Activated CD8-positive, alpha-beta memory T cell treated with anti-CD3 and anti-CD28 coated beads, Interleukin-2, amount 10 ng/mL, durations not matched to agents 7 days and 5 days (primary cell): ENCODE measurements at places on chromosomes 2 and 18. TPM values are rescaled to one million over a fixed set of nuclear protein-coding genes. Genes with fewer than 3 reads are reported as not detected.

Gene TMEM18
- 22.1 TPM for total RNA-seq

Gene TNP1
- not detected for total RNA-seq

Gene ANKRD30B
- not detected for total RNA-seq

Gene ALPI
- not detected for total RNA-seq

Gene ANKRD29
- not detected for total RNA-seq

Gene LRRC30
- total RNA-seq, result not detected

- no peaks in the 10 kb centered on the region for H3K27me3 ChIP-seq
- H3K4me1 ChIP-seq, result no peaks in the 10 kb centered on the region
- no peak for DNase-seq
- H3K27ac ChIP-seq, result no peak overlapping the region
- H3K4me3 ChIP-seq, result no peak overlapping the region
Observed at GRCh38 chr2:25410370-25410769, 68.6 kb upstream of the DNMT3A start.

DNA sequence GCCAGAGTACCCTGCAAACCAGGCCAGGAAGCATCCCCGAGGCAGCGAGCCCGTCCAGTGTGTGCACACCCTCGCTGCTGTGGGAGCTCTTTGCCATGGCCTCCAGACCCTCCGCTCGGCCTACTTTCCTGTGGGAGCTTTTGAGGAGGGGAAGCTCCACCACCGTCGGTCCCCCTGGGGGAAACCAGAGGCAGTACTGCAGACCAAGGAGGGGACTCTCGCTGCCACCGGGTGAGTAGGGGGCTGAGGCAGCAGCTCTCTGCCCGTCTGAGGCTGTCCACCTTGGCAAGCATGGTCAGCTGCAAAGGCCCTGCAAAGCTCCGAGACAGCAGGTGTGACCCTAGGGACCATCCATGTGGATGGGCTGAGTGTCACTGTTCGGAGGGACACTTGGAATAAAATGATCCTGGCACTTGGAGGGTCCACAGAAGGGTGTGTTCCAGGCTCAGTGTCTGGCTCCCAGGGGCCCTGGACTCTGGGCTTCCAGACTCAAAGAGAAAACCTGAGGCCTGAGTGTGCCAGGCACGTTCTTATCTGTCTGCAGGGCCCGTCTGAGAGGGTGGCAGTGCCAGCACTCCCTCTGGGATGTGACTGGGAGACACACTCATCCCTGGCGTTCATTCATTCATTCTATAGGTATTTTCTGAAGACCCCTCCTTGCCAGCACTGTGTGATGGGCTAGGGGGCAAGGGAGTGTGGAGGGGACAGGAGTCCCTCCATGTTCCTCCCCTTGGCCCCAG lies 282.8 kb upstream of the HS6ST1 start:
- H3K36me3 ChIP-seq, result no peaks in the 10 kb centered on the region
- no peak for DNase-seq
- no peak overlapping the region for H3K4me3 ChIP-seq
- H3K27me3 ChIP-seq, result no peaks in the 10 kb centered on the region
- no peak overlapping the region for H3K27ac ChIP-seq

DNA sequence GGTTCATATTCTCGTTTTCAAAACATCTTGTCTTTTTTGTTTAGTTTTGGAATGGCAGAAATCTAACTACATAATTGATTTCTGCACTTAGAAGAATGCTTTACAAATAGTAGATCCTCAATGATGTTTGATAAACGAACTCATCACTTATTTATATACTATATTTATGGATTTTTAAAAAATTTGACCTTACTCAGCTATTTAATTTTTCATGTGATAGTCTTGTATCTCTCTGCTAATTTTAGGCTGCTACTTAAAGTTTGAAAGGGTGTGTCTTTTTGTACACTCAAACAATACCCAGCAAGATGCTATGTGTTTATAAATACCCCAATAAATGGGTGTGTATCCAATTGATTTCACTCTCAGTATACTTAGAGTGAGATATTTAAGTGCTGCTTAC lies 86.9 kb downstream of the EHBP1 start:
- no peaks in the 10 kb centered on the region for H3K36me3 ChIP-seq
- no peaks in the 10 kb centered on the region for H3K4me1 ChIP-seq
- H3K27me3 ChIP-seq, result no peaks in the 10 kb centered on the region
- no peak for DNase-seq
- no peak overlapping the region for H3K4me3 ChIP-seq

DNA sequence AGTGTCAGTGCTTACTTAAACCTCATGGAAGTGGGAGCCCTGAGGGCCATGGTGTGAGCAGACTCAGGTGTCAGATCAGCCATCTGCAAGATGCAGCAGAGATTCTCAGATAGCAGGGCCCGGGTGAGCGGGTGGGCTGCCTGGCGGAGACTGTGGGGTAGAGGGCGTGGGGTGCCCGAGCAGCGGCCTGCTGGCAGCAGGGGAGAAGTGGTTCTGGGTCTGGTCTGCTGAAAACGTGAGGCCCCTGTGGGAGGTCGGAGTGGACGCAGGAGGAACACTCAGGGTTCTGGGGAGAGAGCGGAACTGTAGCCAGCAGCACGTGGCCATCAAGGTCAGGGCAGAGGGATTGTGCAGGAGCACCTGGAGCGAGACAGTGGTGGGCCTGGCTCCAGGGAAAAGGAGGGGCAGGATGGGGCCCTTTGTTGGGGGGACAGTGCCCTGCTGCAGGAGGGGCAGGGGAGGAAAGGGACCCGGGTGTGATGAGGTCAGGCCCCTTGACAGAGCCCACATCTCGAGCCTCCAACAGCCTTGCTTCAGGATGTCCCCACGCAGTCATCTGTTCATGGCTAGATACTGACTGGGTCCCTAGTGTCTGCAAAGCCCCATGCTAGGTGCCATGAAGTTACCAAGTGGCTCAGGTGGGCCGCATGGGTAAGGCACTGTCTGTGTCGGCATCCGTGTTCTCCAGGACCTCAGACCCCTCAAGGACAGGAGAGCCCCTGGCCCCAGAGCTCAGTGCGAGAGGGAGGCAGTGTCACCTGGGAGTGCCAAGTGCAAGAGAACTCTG lies 2.7 kb upstream of the ESPNL start:
- H3K36me3 ChIP-seq, result peaks cover 5% of the 10 kb centered on the region
- H3K27ac ChIP-seq, result no peak overlapping the region
- H3K4me3 ChIP-seq, result no peak overlapping the region
- peak; percentile 38 for DNase-seq
- no peaks in the 10 kb centered on the region for H3K27me3 ChIP-seq

DNA sequence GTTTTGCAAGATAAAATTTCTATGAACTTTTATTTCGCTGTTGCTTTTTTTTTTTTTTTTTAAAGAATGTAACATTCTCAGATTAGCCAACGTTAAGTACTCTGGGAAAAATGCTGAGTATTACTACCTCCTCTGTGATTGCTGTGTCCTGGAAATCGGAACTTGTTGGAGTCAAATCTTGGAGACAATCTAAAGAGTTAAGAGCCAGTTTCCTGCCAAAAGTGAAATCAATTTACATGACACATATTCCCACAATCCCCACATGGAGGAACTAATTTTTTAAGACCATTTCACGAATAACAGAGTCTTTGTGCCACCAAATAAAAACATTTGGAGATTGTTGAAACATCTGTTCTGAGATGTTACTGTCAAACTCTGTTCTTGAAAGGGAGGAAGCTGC lies 127.8 kb downstream of the MEP1B start:
- no peak for DNase-seq
- peaks cover 5% of the 10 kb centered on the region for H3K27me3 ChIP-seq
- no peak overlapping the region for H3K27ac ChIP-seq
- H3K4me3 ChIP-seq, result no peak overlapping the region

- no peaks in the 10 kb centered on the region for H3K36me3 ChIP-seq
- DNase-seq, result no peak
- H3K27me3 ChIP-seq, result no peaks in the 10 kb centered on the region
- no peaks in the 10 kb centered on the region for H3K4me1 ChIP-seq
- no peak overlapping the region for H3K4me3 ChIP-seq
- H3K27ac ChIP-seq, result no peak overlapping the region
Observed at GRCh38 chr2:215236131-215236530, 75.7 kb upstream of the ATIC start.

GRCh38 chr2:177211576-177212105 lies 953 bp upstream of the HNRNPA3 start:
- H3K27ac ChIP-seq, result peak overlapping the region; percentile 99
- no peak for DNase-seq
- peaks cover 39% of the 10 kb centered on the region for H3K4me1 ChIP-seq
- H3K36me3 ChIP-seq, result peaks cover 38% of the 10 kb centered on the region
- no peaks in the 10 kb centered on the region for H3K27me3 ChIP-seq
- H3K4me3 ChIP-seq, result peak overlapping the region; percentile 93

GRCh38 chr2:71210292-71210691 lies 16.6 kb downstream of the PAIP2B start:
- H3K4me1 ChIP-seq, result no peaks in the 10 kb centered on the region
- H3K36me3 ChIP-seq, result no peaks in the 10 kb centered on the region
- no peak overlapping the region for H3K27ac ChIP-seq
- no peak for DNase-seq
- H3K4me3 ChIP-seq, result no peak overlapping the region

DNA sequence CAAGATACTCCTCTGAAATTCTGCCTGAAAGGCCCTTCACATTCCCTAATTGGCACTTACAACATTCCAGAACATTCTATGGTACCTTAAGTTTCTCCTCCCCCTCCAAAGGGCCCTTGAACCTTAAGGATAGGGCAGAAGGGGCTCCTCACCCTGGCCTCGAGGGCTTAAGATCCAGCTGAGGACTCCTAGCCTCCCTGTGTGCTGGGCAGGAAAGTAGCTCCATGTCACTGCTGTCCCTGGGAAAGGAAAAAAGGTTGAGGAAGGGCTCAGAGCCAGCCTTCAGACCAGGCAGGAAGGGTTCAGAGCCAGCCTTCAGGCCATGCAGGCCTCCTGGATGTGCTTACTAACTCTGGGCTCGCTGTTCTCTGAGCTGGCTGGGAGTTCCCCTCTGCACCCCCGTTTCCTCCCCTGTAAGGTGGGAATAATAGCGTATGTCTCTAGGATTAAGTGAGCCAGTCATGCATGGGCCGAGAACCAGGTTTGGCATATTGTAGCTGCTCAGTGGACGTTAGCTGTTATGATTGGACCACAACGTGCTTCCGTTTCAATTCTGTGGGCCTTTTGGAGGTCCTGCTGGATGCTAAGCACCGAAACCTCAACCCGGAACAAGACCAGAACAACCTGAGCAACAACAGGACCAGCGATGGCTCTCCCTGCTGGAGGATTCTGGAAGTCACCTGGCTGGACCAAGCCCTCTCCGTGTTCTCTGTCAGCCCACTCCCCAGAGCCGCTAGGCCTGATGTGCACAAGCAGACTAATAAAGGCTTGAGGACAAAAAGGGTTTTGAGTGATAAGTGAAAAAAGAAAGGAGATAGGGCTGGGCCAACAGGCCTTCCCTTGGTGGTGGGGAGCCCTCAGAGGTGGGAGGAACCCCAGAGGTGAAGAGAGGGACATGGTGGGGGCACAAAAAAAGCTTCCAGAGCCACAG lies 1.0 kb upstream of the B3GNT7 start:
- peaks cover 21% of the 10 kb centered on the region for H3K27me3 ChIP-seq
- H3K36me3 ChIP-seq, result peaks cover 2% of the 10 kb centered on the region
- peak overlapping the region; percentile 76 for H3K4me3 ChIP-seq
- H3K27ac ChIP-seq, result peak overlapping the region; percentile 97
- no peak for DNase-seq
- H3K4me1 ChIP-seq, result peaks cover 33% of the 10 kb centered on the region

DNA sequence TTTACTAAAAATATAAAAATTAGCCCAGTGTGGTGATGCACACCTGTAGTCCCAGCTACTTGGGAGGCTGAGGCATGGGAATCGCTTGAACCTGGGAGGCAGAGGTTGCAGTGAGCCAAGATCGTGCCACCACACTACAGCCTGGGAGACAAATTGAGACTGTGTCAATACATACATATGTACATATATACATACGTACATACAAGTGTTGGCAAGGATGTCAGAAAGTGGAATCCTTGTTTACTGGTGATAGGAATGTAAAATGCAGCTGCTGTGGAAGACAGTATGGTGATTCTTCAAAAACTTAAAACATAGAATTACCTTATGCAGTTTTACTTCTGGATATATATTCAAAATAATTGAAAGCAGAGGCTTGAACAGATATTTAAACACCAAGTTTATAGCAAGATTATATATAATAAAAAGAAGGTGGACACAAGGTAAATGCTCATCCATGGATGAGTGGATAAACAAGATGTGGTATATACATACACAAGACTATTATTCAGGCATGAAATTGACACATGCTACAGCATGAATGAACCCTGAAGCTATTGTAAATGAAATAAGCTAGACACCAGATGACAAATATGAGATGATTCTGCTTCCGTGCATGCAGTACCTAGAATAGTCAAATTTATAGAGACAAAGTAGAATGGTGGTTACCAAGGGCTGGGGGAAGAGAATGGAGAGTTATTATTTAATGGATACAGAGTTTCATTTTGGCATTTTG lies 43.2 kb downstream of the CCDC138 start:
- H3K4me1 ChIP-seq, result peaks cover 13% of the 10 kb centered on the region
- H3K4me3 ChIP-seq, result no peak overlapping the region
- no peak overlapping the region for H3K27ac ChIP-seq
- no peaks in the 10 kb centered on the region for H3K27me3 ChIP-seq
- no peak for DNase-seq

DNA sequence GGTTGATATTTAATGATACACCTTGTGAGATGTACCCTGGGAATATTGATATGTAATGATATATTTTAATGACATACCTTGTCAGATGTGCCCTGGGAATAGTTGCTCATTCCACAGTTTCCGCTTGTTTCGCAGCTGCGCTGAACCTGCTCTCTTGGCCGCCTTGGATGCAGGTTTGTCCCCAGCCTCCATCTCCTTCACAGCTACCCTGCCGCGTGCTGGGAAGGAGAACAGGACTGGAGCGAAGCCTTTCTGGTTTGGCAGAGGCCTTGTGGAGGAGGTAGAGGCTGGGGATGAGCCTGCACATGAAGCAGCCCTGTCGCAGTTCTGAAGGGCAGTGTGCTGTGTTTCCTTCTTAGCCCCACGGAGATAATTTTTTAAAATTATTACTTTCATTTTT lies 14.6 kb downstream of the ATG4B start:
- no peak for DNase-seq
- H3K27ac ChIP-seq, result no peak overlapping the region
- no peaks in the 10 kb centered on the region for H3K27me3 ChIP-seq

DNA sequence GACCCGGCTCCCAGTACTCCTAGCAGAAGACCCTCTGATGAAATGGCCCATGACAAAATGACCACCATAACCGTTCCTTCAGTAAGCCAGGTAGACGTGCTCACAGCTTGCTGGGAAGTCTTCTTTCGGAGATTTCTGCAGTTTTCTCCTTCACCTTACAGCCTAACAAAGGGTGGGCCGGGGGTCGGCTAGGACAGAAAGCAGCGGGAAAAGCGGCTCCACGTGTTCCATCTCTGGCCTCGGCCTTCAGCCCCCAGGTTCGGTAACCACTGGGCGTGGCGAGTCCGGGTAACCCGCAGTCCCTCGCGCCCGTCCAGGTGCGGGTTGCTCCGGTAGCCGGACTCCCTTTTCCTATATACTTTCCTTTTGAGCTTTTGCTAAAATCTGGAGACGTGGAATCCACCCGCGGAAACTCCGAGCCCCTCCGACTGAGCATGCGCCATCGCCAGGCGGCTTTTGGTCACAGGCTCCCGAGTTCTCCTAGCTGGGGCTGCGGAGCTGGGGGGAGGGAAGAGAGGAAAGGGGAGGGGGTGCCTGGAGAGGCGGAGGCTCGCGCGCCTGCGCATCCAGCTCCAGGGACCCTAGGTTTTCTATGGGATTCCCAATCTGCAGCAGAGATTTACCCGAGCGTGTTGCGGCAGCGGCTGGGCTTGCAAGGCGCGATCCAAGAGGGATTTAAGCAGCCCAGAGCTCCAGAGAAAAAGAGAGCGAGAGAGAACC lies at the start of gene VSNL1:
Gene VSNL1 (plus strand): TSS at position 604 of the 720 bp plus-strand sequence. CDS start 51,379 bp downstream, outside the sequence.
- peaks cover 3% of the 10 kb centered on the region for H3K36me3 ChIP-seq
- peaks cover 4% of the 10 kb centered on the region for H3K4me1 ChIP-seq
- H3K27me3 ChIP-seq, result peaks cover 74% of the 10 kb centered on the region

GRCh38 chr2:215535741-215536140 lies 99.9 kb upstream of the FN1 start:
- H3K36me3 ChIP-seq, result no peaks in the 10 kb centered on the region
- DNase-seq, result no peak
- H3K4me1 ChIP-seq, result no peaks in the 10 kb centered on the region
- no peak overlapping the region for H3K27ac ChIP-seq
